ENCODE measurements at places on chromosomes 1 and 21.

DNA sequence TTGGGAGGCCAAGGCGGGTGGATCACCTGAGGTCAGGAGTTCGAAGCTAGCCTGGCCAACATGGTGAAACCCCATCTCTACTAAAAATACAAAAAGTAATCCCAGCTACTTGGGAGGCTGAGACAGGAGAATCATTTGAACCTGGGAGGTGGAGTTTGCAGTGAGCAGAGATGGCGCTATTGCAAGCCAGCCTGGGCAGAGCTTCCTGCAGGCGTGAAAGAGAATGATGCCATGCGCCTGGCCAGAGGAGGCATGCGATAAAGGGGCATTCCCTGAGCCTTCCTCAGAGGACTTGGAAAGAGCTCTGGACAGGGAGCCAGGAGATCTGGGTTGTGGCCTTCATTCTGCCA lies 3.2 kb downstream of the E2F2 start:
- no peak for DNase-seq

- no peak for DNase-seq
Observed at GRCh38 chr21:46435786-46436227, 22.9 kb upstream of the DIP2A start.

DNA sequence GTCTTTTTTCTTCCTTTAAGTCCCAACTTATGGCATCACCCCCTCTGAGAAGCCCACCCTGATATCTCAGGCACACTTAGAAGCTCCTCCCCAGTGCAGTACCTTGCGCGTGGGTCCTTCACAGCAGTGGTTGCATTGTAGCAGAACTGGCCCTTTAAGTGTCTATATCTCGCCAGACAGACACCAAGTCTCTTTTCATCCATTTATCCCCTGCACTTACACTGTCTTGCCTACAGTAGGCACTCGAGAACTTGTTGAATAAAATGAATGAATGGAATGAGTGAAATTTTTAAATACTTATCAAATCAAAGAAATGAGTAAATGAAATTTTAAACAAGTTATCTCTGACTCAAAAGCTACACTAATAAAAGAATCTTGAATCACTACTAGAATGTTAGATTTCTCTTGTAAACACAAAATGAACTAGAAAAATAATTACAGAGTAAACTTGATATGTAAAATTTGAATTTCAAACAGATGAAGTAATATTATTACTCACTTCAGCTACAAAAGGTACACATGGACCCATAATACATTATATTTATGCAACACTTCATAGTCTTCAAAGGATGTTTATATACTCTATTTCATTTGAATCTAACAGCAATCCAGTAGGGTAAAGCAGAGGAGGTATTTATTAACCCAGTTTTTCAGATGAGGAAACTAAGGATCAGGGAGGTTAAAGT lies 54.7 kb upstream of the MAN1A2 start:
- no peak for DNase-seq

DNA sequence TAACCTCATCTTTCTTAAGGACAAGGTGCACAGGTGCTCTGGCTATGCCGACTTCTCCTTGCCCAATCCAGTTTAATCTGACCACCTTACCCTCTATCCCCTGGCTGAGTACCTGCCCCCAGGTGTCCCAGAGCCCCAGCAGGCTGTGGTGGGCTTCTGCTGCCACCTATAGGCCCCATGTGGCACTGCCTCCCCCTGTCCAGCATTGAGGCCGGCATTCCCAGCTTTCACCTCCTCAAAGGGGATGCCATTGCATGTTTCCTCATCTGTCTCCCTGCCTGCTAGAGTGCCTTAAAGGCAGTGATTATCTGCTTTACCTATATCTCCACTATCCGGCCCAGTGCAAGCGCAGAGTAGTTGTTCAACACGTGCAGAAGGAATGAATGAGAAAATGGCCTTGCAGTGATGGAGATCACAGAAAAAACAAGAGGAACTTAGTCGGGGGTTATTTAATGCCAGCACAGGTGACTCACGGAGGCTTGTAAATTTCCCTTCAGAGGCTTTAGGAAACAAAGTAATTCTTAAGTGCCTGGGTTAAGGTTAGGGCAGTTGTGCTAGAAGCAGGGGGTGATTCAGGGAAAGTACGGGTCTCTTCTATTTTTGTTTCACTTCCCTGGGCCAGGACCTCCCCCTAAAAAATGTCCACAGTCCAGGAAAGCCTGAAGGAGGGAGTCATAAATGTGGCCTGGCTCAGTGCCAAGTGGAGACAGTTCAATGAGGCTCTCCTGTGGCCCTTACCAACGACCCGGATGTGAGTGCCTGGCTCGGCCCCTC lies 131.8 kb upstream of the NGF start:
- peak; percentile 69 for DNase-seq

- DNase-seq = no peak
Observed at GRCh38 chr1:206713070-206713469, 28.4 kb downstream of the MAPKAPK2 start.

- no peak for DNase-seq
Observed at GRCh38 chr1:171346881-171347280, 32.9 kb downstream of the FMO4 start.

GRCh38 chr1:54777431-54777830 lies 13.1 kb upstream of the PARS2 start:
- no peak for DNase-seq

GRCh38 chr1:112319371-112320040 lies 76.5 kb upstream of the CTTNBP2NL start:
- DNase-seq = no peak

GRCh38 chr1:185971688-185972087 lies 237.5 kb downstream of the HMCN1 start:
- DNase-seq = no peak

- no peak for DNase-seq
Observed at GRCh38 chr1:32997381-32997891, 32.8 kb upstream of the RNF19B start.

- DNase-seq = peak; percentile 80
Observed at GRCh38 chr1:43172527-43172972, 420 bp downstream of the CFAP57 start.

GRCh38 chr1:214638459-214638807 lies 35.4 kb downstream of the CENPF start:
- DNase-seq = no peak

- no peak for DNase-seq
Observed at GRCh38 chr1:57848406-57848805, 424.5 kb upstream of the DAB1 start.

DNA sequence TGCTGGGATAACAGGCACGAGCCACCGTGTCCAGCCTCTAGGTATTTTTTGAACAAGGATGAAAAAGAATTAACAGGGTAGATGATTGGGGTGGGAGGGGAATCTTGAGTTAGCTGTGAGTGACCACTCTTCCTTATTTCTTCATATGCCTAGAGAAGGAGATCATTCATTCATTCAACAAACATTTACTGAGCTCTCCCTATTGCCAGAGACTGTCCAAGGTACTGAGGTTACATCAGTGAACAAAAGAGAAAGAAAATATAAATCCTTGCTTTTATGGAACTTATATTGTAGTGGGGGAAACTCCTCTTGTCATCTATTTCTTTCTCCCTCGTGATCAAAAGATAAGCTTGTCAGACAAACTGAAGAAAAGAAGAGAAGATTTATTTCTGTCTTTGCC lies 62.9 kb downstream of the S1PR1 start:
- no peak for DNase-seq

GRCh38 chr1:18723701-18724411 lies 93.2 kb downstream of the PAX7 start:
- no peak for DNase-seq

- DNase-seq = no peak
Observed at GRCh38 chr1:56330391-56331026, 248.9 kb downstream of the PLPP3 start.

DNA sequence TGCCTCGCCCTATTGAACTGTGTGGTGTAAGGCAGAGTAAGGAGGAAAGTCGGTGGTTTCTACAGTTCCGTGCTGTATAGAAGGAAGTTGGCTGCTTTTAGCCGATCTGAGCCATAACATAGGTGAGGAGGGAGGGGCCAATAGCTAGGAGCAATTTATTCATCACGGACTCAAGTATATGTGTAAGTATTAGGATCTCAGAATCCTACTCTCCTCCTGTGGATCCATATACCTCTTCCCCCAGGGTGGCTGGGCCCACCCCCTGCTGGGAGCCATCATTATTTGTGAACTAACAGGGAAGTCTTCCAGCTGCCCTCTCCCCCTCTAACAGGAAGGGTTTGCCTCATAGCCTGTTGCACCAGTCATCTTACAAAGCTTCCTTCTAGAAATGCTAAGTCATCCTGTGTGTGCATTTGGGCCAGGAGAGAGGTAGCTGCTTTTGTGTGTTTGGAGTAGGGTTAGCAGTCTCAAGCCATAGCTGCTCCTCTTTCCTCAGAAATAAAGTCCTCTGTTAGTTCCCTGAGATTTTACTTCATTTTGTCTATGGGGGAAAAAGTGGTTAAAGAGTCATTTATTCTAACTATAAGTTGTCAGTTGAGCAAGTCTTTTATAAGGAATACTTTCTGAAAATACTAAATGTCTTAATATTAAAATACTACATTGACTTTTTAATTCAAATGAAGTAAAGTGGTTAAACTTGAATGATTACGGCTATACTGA lies 14.9 kb upstream of the CENPS start:
- DNase-seq = no peak

DNA sequence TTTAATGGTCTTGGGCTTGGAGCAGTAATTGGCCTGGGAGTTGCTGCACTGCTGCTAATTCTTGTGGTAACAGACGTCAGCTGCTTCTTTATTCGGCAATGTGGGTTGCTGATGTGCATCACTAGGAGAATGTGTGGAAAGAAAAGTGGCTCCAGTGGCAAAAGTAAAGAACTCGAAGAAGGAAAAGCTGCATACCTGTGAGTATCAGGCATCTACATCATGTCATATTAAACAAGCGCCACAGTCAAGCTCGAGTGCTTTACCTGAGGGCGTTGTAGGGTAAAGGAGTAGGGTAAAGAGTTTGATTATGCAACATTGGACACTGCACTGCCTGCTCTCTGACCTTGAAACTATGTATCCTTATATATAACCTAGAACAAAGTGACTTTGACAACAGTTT lies 510.6 kb downstream of the NCAM2 start:
- no peak for DNase-seq

GRCh38 chr1:116157096-116157495 lies 45.9 kb downstream of the MAB21L3 start:
- no peak for DNase-seq

GRCh38 chr1:166836733-166837132 lies 2.5 kb upstream of the POGK start:
- DNase-seq = no peak

DNA sequence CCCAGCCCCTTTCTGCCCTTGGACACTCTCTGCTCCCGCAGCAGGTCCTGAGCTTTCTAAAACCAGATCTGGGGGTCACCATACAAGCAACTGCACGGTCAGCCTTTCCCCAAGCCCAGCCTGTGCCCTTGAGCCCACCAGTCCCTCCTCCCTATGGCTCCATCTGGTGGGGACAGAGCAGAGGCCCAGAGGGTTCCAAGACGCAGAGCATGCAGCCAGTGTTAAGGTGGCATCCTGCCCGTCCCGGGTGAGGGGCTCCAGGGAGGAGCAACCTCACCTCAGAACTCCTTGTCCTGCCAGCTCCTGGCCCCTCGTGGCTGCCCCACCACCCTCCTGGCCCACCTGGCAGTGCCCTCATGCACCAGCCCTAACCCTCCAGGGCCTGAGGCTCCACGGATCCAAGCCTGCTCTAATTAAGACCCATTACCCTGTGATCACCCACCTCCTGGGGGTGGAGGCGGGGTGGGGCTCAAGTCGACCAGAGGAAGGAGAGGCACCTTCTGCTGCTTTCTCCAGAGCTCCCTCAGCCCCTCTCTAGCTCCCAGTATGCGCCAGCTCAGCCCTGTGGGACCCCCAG lies 8.5 kb downstream of the CHD5 start:
- DNase-seq = no peak

DNA sequence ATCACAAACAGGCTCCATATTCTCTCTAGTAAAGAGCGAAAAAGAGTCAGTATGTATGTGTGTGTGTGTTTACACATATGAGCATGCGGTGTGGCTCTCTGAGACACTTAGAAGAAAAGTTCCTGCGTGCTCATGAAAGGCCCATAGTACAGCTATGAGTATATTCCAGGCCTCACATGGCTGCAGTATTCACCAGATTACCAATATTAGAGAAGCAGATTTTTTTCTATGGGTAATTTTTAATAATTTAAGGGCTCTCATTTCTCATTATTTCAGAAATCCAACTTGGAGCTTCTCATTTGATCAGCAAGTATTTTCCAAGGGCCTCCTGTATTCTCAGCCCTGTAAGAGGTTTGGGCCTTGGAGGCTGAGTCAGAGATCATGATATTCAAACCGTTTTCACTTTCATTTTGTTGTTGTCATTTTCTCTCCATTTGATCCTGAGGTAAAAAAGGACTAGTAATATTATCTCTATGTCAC lies 232.9 kb upstream of the SGIP1 start:
- no peak for DNase-seq

DNA sequence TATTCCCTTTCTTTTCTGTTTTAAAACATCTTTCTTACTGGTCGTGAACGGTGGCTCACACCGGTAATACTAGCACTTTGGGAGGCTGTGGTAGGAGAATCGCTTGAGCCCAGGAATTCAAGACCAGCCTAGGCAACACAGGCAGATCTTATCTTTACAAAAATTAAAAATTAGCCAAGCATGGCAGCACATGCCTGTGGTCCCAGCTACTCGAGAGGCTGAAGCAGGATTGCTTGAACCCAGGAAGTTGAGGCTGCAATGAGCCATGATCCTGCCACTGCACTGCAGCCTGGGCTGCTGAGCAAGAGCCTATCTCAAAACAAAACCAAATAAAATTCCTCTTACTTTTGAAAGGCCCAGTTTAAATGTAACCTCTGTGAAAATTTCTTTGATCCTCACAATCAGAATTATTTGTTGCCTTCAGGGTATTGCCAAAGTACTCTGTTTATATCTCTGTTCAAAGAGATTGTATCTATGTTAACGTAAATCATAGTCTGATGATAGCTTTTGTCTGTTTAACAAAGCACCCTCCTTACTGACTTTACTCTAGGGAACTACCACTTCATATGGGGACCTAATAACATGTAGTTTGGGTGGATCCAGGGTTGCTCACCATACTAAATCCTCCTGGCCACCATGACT lies 71.6 kb downstream of the RERE start:
- no peak for DNase-seq

- peak; percentile 88 for DNase-seq
Observed at GRCh38 chr1:26336477-26337205, 17.3 kb downstream of the CRYBG2 start.

DNA sequence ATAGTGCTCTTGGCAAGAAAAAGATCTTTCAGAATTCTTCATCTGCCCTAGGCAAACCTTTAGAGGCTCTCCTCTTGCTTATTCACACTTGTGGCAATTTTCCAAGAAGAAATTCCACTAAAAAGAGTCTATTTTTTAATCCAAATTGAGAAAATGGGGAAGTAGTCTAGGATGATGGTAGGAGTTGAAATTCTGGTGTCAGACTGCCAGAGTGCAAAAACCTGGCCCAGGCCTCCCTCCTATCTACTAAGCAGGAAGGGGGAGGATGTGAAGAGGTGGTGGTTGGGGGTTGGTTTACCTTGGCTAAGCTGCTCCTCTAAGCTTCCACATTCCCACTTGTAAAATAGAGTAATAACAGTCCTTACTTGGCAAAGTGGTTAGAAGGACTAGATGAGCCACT lies 120.6 kb upstream of the KCNJ15 start:
- DNase-seq = no peak

GRCh38 chr1:85116856-85117255 lies 68.6 kb upstream of the MCOLN3 start:
- DNase-seq = no peak
